ENCODE measurements at places on chromosomes 12 and 14.

DNA sequence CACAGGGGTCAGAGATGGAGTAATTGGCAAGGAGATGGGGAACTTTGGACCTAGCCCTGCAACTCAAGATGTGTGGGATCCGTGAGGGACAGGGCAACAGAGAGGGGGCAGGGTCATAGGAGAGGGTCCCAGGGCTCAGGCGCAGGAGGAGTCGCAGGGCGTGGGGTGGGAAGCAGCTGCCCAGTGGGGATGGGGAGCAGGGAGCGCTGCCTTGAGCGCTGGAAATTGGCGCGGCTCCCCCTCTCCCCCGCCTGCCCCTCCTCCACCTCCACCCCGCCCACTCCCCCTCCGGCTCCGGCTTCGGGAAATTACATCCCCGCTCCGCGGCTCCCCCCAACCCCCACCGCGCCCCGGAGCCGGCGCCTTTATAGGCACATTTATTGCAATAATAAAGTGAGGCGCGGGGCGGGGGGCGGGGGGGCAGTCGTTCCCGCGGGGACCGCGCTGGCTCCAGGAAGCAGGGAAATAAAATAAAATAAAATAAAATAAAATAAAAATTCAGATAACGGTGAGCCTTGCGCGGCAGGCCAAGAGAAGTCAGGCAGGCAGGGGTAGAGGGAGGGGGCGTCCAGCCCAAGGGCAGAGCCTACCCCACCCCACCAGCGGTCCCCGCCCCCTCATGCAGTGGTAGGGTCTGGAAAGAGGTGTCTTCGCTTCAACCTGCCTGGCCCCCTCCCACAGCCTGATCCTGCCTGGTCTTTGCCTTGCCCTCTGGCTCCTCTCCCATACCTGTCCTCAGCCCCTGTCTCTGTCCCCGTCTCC lies 3.6 kb downstream of the NXPH4 start:
- DNase-seq, result no peak

- DNase-seq, result no peak
Observed at GRCh38 chr14:96874127-96874526, 76.9 kb downstream of the VRK1 start.

DNA sequence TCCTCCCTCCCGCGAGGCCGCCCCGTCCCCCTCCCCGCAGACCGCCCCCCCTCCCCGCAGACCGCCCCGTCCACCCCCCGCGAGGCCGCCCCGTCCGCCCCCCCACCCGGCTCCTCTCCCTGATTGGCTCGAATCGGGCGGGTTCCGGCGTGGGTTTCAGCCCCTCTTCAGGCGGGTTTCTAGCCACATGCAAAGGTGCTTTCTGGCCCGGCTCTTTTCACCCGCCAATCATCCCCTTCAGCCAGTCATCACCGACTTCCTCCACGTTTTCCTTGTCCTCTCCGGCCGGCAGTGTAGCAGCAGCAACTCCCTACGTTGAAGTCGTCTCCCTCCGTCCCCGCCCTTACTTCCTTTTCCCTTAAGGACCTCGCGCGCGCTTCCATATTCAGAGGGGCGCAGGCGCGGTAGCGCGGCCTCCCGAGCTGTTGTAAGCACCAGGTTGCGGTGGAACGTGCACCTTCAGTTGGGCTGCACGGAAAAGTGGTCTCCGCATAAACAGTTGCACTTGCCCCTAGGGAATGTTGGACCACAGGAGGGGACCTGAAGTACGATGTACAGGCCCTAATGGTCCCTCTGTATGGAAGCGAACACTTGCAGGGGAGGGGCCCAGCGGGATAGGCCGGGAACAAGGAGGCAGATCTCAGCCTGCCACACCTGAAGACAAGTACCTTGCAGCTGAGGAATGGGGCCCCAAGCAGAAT lies 44.6 kb upstream of the ESR2 start:
- peak; percentile 97 for DNase-seq

DNA sequence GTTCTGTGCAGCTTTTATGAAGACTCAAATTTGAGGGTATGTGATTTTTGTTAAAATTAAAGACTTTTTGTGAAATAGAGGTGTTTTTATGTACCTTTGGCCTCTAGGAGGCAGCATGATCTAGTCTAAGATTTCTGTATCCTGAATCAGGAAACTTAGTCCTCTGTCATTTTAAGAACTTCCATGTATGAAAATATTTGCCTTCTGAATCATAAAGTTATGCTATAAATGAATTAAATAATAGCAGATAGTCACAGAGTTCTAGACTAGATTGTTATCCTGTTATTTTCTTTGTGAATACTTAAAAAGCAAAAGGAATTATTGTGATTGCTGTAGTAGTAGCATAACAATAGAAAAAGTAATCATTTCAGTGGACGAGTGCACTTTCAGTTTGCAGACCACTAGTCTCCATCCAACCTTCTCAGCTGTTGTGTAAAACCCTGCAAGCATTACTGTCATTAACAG lies 56.3 kb downstream of the FGD4 start:
- DNase-seq, result peak; percentile 70

DNA sequence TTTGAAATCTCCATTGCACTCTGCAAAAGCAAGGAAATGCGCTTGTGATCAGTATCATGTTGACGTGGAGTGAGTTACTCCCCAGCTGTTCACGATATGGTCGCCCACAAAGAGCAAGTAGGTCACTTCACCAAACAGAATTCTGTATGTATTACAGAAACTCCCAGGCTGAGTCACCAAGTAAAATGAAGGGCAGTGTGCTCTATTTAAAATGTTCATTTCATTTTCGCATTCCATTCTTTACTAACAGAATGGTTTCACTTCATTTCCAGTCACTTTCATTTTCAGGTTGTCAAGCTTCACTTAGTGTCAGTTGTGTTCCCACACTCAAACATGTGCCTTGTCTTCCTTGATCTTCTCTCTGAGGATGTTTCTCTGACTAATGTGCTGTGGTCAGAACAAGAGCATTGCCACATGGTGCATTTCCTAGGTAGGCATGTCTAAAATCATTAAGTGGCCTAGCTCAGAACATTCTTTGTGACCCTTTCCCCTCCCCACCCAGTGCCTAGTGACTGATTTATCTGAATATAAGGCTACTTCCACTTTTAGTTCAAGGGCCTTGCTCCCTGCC lies 391.2 kb downstream of the RAD51B start:
- peak; percentile 80 for DNase-seq
